NCI-H2171 (cell line): ENCODE measurements at places on chromosomes 1 and 21.

DNA sequence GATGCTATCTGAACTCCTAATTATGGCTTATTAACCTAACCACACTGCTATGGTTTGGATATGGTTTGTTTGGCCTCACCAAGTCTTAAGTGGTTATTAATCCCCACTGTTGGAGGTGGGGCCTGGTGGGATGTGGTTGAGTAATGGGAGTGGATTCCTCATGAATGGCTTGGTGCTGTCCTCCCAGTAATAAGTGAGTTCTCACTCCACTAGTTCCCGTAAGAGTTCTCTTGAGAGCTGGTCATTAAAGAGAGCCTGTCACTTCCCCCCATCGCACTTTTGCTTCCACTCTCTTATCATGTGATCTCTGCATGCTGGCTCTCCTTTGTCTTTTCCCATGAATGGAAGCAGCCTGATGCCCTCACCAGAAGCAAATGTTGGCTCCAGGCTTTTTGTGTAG is 328.8 kb downstream of the PLA2G4A start:
- no peak for DNase-seq

- DNase-seq, result no peak
These were observed 48.1 kb downstream of the NGF start for GRCh38 chr1:115289940-115290339.

- DNase-seq, result peak; percentile 93
These were observed 22.0 kb downstream of the KCNK1 start for GRCh38 chr1:233635765-233636502.

DNA sequence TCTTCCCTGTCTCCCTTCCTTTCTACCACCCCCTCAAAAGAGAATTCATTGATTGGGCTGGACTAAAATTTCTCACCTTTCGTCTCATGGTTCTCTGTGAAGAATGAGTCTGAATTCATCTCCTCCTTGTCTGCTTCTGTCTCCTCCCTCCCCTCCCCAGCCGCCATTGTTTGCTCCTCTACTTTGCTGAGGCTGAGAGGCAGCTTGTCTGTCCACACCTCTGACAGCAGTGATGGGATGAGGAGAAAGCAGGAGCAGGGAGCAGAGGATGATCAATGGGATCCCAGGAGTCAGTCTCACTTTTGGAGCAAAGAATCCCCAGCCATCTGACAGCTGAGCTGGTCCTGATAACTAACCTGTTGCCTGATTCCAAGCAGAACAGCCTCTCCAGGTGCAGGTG is 2.5 kb downstream of the ILDR2 start:
- DNase-seq, result no peak

DNA sequence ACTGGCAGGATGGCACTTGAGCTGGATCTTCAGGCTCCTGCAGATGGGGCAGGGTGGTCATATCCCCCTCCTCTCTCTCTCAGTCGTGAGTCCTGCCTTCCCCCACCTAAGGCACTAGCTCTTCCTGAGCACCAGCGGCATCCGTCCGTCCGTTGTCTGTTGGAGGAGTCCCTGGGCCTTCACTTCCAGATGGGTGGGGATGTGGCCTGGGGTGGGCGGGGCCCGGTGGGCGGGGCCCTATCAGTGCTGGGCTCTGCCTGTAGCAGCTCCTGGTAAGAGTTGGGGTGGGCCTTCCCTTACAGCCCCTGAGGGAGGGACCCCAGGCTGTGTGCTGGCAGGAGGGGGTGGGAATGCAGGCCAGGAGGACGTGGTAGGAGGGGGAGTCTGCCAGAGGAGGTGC is 10.3 kb downstream of the LDLRAD2 start:
- no peak for DNase-seq

GRCh38 chr1:221456918-221457317 is 285.0 kb downstream of the DUSP10 start:
- DNase-seq, result no peak

- DNase-seq, result no peak
These were observed 4.2 kb downstream of the SPATA21 start for GRCh38 chr1:16433030-16433429.

GRCh38 chr1:64515427-64515826 is 45.5 kb downstream of the CACHD1 start:
- peak; percentile 84 for DNase-seq

DNA sequence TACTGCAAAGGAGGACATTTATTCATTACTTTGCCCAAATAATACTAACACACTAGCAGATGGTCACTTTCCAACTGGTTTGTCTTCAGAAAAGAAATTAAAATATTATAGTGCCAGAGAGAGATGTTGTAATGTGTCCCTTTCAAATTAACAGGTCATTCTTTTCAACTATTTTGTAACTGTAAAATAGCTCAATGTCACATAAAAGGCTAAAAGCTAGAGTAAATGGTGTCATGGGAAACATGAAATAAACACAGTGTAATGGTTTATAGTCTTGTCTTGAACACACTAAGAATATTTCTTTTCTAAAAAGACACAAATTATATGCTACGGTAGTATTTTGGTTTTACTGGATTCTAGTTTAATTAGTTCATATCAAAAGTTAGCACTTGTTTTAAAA is 77.8 kb downstream of the ADGRL2 start:
- no peak for DNase-seq

DNA sequence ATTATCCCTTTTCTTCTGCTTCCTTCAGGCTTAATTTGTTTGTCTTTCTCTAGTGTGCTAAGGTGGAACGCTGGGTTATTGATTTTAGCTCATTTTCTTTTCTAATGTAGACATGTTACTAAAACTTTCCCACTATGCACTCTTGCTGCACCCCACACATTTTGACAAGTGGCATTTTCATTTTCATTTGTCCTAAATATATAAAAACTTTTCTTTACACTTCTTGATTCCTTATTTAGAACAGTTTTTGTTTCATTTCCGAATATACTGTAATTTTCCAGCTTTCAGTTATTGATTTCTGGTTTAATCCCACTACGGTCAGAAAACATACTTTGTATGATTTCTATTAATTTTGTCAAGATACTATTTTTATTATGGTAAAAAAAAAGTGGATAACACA is 25.3 kb downstream of the SH3BP5L start:
- DNase-seq, result no peak

DNA sequence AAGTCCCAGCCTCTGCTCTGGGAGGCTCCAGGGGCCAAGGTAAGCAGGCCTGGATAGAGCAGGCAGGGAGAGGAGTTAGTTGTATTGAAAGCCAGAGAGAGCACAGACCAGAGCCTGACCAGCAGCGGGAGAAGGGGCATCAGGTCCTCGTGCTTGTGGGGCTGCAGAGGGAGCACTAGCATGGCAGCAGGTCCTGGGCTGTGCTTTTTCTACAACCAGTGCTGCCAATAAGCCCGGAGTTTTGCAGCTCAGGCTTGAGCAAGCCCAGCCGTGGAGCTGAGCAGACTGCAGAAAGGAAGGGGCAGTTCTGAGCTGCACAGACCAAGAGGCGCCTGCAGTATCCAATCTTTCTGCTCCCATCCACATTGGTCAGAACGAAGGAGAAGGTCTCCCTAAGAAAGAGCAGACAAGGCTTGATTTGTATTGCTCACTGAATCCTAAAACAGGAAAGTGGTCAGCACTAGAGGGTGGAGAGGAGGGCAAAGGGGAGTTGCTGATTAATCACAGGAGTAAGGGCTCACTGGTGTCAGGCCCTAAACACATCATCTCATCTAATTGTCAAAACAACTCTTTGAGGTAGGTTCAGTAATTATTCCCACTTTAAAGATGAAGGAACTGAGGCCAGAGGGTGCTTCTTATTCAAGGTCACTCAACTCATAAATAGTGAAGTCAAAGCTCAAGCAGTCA is 2.7 kb downstream of the DENND2D start:
- DNase-seq, result no peak

GRCh38 chr1:184146202-184146601 is 94.7 kb downstream of the TSEN15 start:
- DNase-seq, result no peak

DNA sequence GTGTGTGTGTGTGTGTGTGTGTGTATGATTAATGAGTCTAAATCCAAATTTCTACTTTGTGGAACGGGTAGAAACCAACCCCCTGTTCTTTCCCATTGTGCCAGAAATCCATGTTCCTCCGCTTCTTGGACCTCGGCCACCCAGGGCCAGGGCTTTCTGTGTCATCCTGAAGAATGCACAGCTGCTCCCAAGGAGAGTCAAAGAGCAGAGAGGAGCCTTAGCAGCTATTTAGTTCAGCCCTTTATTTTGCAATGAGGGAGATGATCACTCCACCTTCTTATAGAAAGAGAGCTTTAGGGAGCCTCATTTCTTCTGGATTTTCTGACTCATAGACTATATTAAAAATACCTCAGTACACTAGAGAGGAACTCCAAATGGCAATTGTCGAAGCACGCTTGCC is 489.3 kb upstream of the VAMP3 start:
- no peak for DNase-seq

- DNase-seq, result no peak
These were observed 83.6 kb upstream of the L1TD1 start for GRCh38 chr1:62111084-62111483.

GRCh38 chr21:36704958-36705678 is 6.2 kb downstream of the SIM2 start:
- DNase-seq, result no peak

DNA sequence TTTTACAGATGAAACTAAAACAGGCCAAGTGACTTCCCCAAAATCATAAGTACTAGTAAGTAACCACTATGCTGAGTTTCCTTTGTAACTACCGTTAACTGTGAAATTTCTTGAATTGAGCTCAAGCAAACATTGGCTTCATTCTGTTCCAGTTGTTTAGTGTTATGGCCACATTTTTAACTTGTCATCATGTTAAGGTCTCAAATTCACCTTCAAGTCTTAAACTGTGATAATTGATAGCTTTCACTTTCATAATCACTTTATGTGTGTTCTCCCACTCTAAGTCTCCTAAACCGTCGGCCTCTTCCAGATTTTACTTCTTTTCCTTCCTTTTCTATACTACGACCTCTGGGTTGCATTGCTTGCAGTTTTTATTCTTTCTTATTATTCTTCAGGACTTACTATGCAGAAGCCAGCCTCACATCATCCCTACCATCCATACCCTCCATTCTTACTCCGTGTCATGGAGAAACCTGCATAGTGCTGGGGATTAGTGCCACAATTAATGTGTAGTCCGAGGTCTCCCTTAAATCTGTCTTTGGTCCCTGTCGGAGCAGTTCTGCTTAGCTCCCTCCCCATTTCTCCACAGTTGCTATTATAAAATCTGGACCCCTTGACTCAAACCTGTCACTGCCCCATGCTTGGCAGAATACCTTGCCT is 5.8 kb downstream of the KIF1B start:
- DNase-seq, result no peak

- no peak for DNase-seq
These were observed 119.2 kb downstream of the LRIG2 start for GRCh38 chr1:113192242-113192641.

DNA sequence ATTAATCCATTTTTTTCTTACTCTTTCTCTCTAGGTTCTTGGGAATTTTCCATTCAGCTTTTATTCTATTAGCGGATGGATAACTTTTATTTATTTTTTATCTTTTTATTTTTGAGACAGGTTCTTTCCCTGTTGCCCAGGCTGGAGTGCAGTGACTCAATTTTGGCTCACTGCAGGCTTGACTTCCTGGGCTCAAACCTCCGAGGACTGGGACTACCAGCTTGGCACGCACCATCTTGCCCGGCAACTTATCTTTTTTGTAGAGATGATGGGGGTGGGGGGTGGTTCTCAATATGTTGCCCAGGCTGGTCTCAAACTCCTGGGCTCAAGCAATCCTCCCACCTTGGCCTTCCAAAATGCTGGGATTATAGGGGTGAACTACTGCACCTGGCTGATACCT is 36.1 kb upstream of the CHIT1 start:
- DNase-seq, result no peak

DNA sequence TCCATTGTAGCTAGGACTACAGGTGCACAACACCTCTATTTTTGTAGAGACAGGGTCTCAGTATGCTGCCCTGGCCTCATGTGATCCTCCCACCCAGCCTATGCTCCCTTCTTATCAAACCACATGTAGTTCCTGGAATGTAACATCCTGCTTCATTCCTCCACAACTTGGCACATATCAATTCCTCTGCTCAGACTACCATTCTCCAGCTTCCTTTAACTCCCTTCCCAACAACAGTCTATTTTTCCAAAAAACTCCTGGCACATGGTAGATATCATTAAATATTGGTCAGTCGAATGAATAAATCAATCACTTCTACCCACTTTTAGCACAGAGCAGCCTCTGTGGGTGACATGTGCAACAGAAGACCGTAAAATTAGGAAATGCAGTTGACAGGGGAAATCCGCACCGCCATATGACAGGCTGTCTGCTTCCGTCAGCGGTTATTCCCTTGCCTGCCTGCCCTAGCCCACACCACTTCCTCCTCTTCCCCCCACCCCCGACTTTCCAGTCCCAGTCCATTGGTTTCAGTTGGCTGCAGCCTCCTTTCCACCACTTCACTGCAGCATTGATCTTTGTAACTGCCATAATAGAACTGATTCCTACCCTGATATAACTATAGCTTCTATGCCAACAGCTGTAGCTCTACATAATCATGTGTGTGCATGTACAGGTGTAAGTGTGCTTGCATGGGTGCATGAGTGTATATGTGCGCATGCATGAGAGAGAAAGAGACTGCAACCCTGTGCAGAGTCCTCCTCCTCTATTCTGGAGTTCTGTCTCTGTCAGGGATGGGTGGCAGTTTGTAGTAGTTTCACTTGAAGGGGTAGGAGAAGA is 6.8 kb upstream of the AKR1A1 start:
- DNase-seq, result no peak

- peak; percentile 76 for DNase-seq
These were observed 21.4 kb downstream of the WNT4 start for GRCh38 chr1:22121421-22121911.

DNA sequence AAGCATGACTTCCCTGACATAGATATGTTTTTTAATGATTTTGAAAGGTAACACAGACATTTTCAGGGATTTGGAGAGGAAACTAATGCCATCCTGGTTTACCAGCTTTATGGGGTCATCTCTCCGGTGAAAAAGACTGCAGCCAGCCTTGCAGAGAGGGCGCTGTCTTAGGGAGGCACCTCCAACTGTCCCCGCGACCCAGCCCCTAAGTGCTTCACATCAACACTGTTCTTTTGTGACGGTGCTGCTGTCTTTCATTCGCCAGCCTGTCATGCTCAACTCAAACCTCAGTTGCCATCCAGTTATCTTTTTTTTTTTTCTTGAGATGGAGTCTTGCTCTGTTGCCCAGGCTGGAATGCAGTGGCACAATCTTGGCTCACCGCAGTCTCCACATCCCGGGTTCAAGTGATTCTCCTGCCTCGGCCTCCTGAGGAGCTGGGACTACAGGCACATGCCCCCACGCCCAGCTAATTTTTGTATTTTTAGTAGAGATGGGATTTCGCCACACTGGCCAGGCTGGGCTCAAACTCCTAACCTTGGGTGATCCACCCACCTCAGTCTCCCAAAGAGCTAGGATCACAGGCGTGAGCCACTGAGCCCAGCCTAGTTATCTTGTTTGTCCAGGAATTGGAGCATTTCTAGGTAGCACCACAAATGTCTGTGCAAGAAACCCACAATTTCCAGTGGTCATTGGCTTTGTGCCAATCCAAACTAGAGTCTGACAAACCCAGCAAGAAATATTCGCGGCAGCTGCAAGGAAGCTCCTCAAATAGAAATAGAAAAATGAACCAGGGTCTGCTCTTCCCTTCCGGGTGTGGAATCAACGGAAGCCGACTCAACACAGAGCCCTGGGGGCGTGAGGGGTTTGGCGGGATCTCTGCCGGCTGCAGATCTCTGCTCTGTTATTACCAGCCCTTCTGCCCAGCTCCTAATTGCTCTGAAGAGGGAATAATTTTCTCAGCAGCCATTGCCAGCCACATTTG is 24.2 kb downstream of the PDE9A start:
- no peak for DNase-seq

- no peak for DNase-seq
These were observed 94.7 kb downstream of the DMRTB1 start for GRCh38 chr1:53553734-53554509.

- no peak for DNase-seq
These were observed 82.8 kb upstream of the BEND5 start for GRCh38 chr1:48859456-48859855.

GRCh38 chr1:77322061-77322900 is 40.5 kb downstream of the AK5 start:
- DNase-seq, result no peak
